ENCODE measurements at places on chromosomes 5 and 9. TPM values are rescaled to one million over a fixed set of nuclear protein-coding genes. Genes with fewer than 3 reads are reported as not detected.

GRCh38 chr9:94736759-94737158 is 10.3 kb downstream of the AOPEP start:
- DNase-seq = no peak

DNA sequence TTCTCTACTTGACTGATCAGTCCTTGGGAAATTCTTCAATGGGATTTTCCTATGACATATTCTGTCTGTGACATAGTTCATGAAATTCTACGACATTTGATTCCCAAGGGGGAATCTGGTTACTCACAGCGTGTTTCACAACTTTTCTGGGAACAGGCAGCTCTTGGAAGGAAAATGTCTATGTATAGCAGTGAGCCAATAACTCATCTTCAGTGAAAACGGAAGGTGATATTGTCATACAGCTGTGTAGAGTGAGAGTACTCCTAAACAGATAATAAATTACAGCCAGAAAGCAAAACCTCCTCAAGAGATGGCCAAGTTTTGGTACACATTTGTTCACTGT is 91.4 kb downstream of the C9orf152 start:
- no peak for DNase-seq

GRCh38 chr5:147483961-147484707 is 25.7 kb downstream of the DPYSL3 start:
- DNase-seq = peak; percentile 85

DNA sequence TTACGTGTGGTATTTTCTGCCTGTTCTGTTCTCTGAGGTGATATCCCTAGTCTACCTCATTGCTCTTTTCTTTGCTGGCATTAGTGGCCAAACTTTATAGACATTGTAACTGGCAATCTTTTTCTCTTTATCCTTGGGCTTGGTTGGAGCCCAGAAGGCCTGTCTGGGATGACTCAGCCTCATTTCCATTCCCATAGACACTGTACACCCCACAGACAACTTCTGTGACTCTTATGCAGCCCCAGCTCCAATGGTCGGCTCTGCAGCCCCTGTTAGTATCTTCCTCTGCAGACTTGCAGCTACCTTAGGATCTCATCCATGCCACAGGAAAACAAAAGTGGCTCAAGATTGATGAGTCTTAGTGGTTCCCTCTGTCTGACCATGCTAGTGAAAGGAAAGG is 79.8 kb downstream of the CFAP95 start:
- no peak for DNase-seq

DNA sequence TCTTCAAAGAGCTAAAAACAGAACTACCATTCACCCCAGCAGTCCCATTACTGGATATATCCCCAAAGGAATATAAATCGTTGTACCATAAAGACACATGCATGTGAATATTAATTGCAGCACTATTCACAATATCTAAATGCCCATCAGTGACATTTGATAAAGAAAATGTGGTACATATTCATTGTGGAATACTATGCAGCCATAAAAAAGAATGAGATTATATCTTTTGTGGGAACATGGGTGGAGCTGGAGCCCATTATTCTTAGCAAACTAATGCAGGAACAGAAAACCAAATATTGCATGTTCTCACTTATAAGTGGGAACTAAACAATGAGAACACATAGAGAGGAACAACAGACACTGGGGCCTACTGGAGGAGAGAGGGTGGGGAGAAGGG is 38.7 kb downstream of the FCHO2 start:
- DNase-seq = no peak

GRCh38 chr9:127215268-127216209 is 49.0 kb upstream of the GARNL3 start:
- no peak for DNase-seq

DNA sequence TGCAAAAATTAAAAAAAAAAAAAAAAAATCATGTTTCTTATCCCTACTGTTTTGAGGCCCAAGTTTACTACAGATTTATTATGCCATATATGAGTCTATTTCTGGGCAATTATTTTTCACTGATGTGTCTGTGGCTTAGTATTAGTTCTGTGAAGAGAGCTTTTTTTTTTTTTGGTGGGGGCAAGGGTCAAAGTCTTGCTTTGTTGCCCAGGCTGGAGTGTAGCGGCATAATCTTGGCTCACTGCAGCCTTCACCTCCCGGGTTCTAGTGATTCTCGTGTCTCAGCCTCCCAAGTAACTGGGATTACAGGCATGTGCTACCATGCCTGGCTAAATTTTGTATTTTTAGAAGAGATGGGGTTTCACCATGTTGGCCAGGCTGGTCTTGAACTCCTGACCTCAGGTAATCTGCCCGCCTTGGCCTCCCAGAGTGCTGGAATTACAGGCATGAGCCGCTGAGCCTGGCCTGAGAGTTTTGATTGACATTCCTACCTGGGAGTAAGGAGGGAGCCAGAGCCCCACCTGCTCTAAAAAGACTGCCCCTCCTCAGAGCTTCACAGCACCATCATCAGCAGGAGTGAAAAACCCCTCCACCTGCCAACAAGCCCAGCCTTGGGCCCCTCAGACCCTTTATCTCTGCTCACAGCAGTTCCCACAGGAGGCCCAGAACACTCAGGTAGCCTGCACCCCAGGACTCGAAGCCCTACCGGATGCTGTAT is 36.1 kb upstream of the JADE2 start:
- DNase-seq = peak; percentile 4

GRCh38 chr5:109347252-109347888 is 62.4 kb downstream of the PJA2 start:
- no peak for DNase-seq

DNA sequence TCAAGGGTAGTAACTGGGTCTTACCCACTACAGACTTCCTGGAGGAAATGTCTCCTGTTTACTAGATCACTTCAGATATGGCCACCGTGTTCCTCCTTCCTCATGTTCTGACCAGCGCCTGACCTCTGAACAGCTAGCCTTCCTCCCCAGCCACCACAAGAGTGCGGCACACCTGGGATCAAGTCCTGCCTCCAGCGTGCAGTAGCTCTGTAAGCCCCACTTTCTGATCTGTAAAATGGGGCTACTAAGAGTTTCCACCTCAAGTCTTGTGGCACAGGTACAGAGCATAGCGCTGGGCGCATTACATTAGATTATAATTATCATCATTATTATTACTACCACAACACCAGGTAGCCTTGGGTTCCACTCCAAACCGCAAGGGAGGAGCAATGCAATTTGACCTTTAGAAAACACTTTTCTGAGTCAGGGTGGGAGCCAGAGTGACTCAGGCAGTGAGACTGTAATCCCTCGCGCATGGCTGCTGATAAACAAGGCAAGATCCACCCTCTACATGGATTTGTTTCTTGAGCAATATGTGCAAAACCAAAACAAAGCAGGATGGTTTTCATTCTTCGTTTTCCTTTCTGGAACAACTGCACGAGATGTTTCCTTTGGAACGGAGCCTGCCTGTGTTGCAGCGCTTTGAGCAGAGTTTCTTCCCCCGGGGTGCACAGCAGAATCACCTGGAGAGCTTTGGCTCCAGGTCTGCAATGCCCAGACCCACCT is 65.0 kb upstream of the ANGPTL2 start:
- peak; percentile 91 for DNase-seq

Gene SMARCA2
- total RNA-seq = 153 TPM

Gene UGT3A1
- not detected for total RNA-seq

Gene PCDHGA7
- total RNA-seq = 6.8 TPM

Gene FOXI1
- not detected for total RNA-seq
